ENCODE measurements at places on chromosomes 1 and 21.

DNA sequence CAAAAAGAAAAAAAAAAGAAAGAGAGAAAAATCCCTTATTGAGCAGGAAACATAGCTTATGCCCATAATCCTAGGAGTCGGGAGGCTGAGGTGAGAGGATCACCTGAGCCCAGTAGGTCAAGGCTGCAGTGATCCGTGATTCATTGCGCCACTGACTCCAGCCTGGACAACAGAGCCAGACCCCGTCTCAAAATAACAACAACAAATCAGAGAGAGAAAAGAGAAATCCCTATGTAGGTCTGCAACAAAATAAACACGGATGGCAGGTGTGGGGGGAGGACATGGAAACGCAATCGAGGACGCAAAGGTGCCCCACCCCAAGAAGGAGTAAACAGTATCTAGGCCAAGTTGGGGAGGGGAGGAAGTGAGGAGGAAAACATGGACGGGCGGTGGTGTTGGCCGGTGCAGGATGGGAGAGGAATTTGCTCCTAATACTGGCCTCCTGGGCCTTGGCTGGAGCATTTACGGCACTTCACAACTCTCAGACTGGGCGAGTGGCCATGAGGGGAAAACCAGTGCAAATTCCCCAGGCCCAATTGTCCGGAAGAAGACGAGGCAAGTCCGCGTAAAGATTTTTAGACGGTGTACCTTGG lies 609 bp upstream of the CHTOP start:
- DNase-seq: no peak

DNA sequence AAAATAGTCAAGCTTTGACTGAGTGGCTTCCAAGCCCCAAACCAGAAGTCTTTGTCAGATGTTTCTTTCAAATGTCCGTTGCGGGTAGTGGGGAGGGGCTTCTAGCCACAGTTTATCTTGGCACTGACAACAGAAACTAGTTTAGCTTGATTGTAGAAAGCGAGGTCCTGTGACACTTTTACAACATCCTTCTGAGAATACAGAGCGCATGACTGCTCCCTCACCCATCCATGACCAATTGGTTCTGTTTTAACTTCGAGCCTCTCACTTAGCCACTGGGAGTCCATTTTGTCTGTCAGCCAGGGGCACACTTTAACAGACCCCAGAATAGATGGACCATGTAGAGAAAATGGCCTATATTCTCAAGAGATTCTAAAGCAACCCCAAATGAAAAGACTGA lies 199.2 kb upstream of the ST6GALNAC5 start:
- no peak for DNase-seq

- no peak for DNase-seq
These were observed 364.0 kb downstream of the OLFM3 start for GRCh38 chr1:101632548-101633272.

GRCh38 chr1:190029441-190029840 lies 448.2 kb downstream of the BRINP3 start:
- DNase-seq: no peak

DNA sequence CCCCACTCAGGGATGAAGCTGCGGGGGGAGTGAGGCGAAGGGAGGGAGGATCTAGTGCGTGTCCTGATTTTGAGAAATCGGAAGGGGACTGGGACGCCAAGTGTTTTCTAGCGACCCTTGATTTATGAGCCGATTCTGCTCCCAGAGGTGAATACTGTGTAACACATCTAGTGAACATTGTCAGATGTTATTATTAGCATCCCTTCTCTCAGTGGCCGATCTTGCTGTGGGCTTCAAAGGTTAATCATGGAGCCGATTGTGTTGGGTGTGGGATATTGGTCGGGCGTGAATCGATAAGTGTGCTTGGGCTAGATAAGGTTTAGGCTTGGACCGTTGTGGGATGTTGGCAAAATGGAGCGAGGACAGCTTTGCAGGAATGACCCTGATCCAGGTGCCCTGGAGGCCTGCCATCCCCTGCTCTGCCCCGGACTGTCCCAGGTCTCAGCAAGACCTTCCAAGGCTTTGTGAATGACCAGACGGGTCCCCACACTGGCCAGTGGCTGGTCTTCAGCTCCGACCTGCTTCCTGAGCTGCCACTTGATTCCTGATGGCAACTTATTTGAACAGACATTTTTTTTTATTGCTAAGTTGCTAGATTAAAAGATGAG lies 2.2 kb downstream of the AJAP1 start:
- DNase-seq: no peak

DNA sequence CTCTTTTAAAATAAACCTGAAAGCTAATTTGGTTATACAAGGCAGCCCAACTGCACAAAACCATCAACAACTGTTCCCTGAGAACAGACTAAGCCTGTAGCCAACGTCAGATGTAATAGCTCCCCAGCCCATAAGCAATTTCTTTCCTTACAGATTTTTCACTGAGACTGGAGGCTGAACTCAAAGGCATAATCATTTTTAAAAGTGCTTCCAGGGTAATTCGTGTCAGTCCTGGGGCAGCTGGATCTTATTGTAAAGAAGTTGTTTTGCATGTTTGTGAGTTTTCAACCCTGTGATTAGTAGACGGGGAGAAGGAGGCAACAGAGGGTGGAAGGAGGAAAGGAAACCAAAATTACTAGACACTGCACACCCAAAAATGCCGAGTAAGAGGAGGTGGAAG lies 3.2 kb downstream of the DPT start:
- DNase-seq: no peak

DNA sequence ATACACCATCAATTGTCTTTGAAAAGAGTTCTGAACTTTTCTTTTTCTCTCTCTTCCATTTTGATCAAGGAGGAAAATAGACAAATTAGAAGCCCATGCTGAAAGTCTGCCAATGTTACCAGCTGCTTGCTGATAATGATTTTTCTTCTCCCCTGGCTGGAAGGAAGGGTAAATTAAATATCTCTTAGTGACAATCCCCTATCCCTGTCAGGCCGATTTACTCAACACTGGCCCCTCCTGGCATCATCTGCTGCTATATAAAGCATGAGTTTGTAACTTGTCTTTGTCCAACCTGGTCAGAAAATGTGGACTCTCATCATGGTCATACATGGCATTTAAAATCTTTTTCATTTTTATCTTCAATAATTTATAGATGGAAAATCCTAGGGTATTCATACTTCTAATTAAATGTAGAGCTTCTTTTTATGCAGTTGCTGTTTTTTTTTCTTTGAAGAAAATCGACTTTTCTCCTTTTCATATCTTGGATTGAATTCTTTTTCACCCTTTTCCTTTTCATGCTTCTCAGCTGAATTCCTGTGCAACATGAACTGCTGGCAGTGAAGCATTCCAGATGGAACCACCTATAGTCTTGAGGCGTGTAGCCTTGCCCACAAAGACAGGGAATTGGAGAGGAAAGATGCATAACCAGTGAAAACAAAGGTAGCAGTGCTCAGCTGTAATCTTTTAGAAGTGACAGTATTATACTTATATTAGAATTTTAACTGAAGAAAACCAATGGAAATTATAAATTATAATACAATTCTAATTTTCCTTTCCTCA lies 214.7 kb upstream of the PTGFR start:
- no peak for DNase-seq

DNA sequence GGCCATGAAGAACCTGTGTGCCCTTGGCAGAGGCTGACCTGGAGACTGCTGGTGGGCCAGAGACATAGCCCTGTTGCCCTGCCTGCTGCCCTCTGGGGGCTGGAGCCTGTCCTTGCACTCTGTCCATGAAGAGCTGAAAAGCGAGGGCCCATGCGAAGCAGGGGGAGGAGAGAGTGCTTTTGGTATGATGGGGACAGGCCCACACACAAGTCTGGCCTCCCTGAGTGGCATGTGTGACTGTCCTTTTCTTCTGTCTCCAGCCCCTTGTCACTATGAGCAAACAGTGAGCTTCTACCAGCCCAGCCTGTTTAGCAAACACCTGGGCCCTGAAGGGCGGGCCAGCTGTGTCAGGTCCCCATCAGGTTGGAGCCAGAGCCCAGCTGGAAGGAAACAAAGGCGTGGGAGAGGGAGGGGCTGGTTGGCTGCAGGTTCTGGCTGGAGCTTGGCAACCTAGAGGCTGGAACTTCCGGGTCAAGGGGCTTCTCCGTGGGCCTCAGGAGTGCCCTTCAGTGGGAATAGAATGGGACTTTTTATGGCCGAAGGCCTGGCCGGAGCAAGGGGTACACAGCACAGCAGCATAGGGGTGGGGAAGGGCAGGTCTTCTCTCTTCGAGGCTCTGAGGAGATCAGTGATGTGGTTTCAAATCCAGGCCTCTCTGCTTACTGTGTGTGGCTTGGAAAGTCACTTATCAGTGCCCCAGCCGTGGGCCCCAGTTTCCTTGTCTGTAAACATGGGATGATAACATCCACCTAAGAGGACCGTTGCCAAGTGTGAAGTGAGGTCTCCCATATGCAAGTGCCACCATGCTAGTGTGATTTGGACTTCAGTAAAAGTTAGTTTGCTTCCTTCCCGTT lies 14.3 kb downstream of the QSOX1 start:
- no peak for DNase-seq

- DNase-seq: no peak
These were observed 48.8 kb downstream of the LEPR start for GRCh38 chr1:65469126-65469888.

- no peak for DNase-seq
These were observed 721.1 kb upstream of the TMPRSS15 start for GRCh38 chr21:19124691-19125090.

DNA sequence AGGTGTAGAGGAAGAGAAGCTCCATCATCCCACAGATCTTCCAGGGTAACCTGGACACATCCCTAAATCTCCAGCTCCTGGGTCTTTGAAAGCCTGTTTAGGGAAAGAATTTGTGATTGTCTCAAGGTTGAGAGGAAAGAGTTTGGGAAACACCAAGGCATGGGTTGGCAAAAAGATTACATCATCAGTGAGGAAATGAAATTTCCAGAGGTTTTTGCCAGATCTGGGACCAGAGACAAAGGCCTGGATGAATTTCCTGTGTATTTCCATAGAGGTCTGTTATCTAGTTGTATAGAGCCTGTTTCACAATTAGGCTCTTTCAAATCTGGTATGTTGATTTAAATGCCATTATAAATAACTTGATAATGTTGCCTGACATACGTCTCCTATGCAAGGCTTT lies 82.3 kb downstream of the GPR89B start:
- DNase-seq: no peak

- no peak for DNase-seq
These were observed 40.8 kb downstream of the ADARB1 start for GRCh38 chr21:45115141-45115540.

GRCh38 chr1:107534632-107535031 lies 393.8 kb downstream of the NTNG1 start:
- no peak for DNase-seq

GRCh38 chr1:71414179-71414578 lies 333.3 kb upstream of the ZRANB2 start:
- no peak for DNase-seq

- DNase-seq: no peak
These were observed 111.0 kb downstream of the PGBD5 start for GRCh38 chr1:230315099-230315498.

GRCh38 chr1:245871915-245872314 lies 635.2 kb downstream of the SMYD3 start:
- peak; percentile 95 for DNase-seq

GRCh38 chr1:86505564-86505902 lies 36.8 kb downstream of the CLCA1 start:
- no peak for DNase-seq

GRCh38 chr1:213381572-213382084 lies 330.6 kb downstream of the RPS6KC1 start:
- no peak for DNase-seq

DNA sequence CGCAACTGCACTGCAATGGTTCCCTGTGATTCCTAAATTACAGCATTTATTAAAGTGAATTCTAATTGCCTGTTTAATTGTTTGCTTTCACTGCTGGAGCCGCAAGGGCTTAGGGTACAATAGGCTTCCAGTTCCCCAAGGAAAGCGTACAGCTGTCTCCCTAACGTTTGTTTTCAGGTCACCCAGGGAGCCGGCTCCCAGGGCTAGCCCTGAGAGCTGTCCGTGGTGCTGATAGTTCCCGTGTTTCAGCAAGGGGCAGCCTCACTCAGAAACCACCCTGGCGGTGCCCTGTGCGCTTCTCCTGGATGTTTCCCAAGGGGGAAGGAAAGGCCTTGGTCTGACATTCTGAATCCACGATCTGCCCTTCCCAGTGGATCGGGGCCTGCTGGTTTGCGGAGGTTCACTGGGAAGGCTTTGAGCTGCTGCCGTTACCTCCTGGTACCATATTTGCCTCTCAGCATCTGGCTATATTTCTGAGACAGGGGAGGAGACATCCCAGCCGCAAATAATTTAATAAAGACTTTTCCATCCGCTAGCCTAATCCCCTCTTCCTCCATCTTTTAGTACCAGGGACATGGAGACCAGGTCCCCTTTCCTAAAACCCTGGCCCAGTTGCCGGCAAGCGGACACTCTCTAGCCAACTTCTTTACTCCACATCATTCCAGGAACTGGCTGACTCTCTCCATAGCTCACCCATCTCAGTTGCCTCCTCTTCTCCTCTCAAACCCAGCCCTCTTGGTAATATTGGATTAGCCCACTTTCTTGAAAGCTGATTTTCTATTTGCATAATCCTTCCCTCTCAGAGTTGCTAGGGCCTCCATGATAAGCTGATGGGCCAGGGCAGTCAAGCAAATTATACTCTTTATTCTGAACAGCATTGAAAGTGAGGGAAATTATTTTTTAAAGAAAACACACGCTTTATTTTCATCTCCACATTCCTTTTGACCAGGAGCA lies 149.0 kb downstream of the IGSF21 start:
- DNase-seq: peak; percentile 5

- no peak for DNase-seq
These were observed 31.3 kb downstream of the CA6 start for GRCh38 chr1:8976896-8977450.

GRCh38 chr1:11494771-11495170 lies 15.8 kb downstream of the DISP3 start:
- DNase-seq: no peak

DNA sequence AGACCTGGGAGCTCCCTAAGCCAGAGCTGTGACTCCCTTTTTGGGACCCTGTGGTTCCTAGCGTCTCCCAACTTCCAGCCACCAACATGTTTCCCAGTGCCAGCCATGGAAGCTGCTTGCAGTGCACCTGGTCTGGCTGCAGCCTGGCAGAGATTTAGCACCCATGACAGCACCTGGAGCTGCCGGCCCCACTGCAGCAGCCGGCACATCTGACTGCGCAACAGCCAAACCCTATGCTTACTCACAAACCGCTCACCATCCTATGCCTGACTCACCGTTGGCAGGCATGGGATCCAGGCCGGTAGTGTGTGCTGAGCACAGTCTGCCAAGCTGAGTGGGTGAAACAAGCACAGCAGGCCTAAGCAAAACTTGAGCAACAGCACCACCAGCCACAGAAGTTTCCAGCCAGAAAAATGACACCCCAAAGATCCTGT lies 435.9 kb upstream of the PRMT6 start:
- DNase-seq: no peak

DNA sequence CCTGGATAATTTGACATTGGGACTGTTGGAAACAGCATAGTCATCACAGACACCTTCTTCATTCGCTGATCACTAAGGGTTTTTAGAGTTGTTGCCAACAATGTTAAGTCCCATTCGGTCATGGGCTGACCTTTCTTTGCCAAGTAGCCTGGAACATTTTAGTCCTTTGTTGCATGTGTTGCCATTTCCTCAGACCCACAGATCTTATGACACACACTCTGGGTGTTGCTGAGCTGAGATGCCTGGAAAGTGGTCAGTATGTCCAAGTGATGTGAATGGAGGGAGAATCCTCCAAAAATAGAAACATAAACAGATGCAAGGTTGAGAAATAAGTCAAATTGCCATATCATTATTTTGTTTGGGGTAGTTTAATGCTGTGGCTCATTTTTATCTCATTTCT lies 61.5 kb upstream of the GJA5 start:
- no peak for DNase-seq

All from fibroblast of skin of left quadriceps (primary cell).